Esophagus muscularis mucosa (tissue), 4 donors: ENCODE measurements at places on chromosomes 6 and 20. TPM values are rescaled to one million over a fixed set of nuclear protein-coding genes. Genes with fewer than 3 reads are reported as not detected.

GRCh38 chr20:22740829-22741228 is 156.5 kb upstream of the FOXA2 start:
- no peaks in the 10 kb centered on the region for H3K27me3 ChIP-seq
- peaks cover 8% of the 10 kb centered on the region for H3K4me1 ChIP-seq
- no peaks in the 10 kb centered on the region for H3K36me3 ChIP-seq
- no peak overlapping the region for H3K4me3 ChIP-seq
- DNase-seq: no peak

DNA sequence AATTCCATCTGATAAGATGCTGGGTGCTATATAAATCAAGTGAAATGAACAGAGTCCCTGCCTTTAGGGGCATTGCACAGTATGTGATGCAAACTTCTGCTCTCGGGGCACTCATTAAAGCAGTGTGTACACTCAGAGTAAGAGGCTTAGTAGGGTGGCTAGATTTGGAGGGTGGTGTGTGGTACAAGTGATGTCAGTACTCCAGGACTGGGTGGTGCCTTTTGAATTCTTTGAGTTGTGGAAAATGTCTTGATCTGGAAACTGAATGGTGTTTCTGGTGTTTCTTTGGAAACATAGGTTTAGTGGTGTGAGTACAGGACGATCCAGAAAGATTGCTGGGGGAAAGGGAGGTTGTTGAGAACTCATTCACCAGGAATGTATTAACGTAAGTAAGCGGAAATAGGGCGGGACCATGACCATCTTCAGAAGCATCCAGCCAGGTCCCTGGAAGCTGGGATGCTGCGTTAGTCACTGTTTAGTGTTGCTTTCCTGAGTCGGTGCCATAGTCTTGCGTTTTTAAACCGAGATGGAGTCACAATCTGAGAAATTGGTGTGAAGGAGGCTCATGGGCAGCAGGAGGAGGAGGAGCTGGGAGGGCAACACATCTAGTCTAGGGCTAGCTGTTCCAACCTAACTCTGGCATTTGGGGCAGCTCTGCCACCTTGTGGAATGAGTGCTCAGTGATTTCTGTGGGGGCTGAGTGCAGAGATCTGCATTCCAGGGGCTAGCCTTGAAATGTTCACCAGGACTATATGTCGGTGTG is 70.3 kb downstream of the SCAND1 start:
- H3K27me3 ChIP-seq: no peaks in the 10 kb centered on the region
- H3K4me3 ChIP-seq: peak overlapping the region; percentile 29
- H3K27ac ChIP-seq: peak overlapping the region; percentile 82
- H3K4me1 ChIP-seq: peaks cover 27% of the 10 kb centered on the region

GRCh38 chr20:51085769-51086168 is 62.9 kb upstream of the KCNG1 start:
- no peak overlapping the region for H3K27ac ChIP-seq
- H3K4me1 ChIP-seq: peaks cover 2% of the 10 kb centered on the region
- H3K27me3 ChIP-seq: peaks cover 49% of the 10 kb centered on the region
- no peaks in the 10 kb centered on the region for H3K36me3 ChIP-seq
- no peak overlapping the region for H3K4me3 ChIP-seq
- DNase-seq: no peak

- H3K27ac ChIP-seq: peak overlapping the region; percentile 3
- no peak for DNase-seq
- H3K4me1 ChIP-seq: peaks cover 19% of the 10 kb centered on the region
- no peaks in the 10 kb centered on the region for H3K27me3 ChIP-seq
- no peaks in the 10 kb centered on the region for H3K36me3 ChIP-seq
Observed at GRCh38 chr6:14638906-14639761, 521.6 kb downstream of the CD83 start.

DNA sequence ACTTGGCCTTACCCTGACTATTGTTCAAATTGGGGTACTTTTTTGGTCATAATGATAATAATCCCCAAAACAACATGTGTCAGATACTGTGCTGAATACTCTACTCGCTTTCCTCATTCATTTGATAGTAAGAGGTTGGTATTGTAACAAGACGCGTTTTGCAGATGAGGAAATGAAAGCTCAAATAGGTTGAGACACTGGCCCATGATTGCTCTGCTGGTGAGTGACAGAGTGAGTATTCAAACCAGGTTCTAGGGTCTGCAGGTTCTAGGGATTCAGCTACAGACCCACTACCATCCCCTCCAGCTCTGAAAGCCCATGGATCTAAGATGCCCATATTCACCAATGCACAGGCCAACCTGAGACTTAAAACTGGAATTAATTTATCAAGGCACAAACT is 1.3 kb upstream of the ENPP4 start:
- H3K36me3 ChIP-seq: no peaks in the 10 kb centered on the region
- no peak overlapping the region for H3K4me3 ChIP-seq
- H3K27me3 ChIP-seq: no peaks in the 10 kb centered on the region
- H3K27ac ChIP-seq: no peak overlapping the region
- H3K4me1 ChIP-seq: peaks cover 24% of the 10 kb centered on the region

DNA sequence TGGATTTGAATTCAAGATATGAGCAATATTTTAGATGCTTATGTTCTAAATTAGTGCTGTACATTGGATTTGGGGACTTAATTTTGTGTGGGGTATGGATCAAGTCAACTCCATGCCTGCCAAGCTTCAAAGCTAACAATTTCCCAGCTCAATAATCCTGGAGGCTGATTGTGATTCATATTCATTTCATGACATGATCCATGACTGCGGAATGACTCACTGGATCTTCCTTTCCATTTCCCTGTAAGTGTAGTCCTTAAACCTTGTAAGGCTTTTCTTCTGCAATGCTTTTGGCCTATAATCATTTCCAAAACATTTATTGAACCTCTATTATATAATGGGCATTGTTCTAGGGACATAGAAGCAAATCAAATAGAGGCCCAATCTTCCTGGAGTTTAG is 44.7 kb upstream of the CCN2 start:
- H3K27ac ChIP-seq: no peak overlapping the region
- no peaks in the 10 kb centered on the region for H3K27me3 ChIP-seq
- peaks cover 8% of the 10 kb centered on the region for H3K4me1 ChIP-seq
- no peaks in the 10 kb centered on the region for H3K36me3 ChIP-seq
- no peak for DNase-seq
- H3K4me3 ChIP-seq: no peak overlapping the region

GRCh38 chr6:89301586-89302194 is 13.4 kb downstream of the GABRR2 start:
- H3K4me1 ChIP-seq: peaks cover 17% of the 10 kb centered on the region
- peak; percentile 80 for DNase-seq
- H3K27ac ChIP-seq: no peak overlapping the region
- no peaks in the 10 kb centered on the region for H3K27me3 ChIP-seq
- no peaks in the 10 kb centered on the region for H3K36me3 ChIP-seq
- no peak overlapping the region for H3K4me3 ChIP-seq

GRCh38 chr6:16223362-16223761 is 15.0 kb upstream of the GMPR start:
- H3K27ac ChIP-seq: no peak overlapping the region
- no peak for DNase-seq
- H3K4me3 ChIP-seq: no peak overlapping the region
- H3K4me1 ChIP-seq: no peaks in the 10 kb centered on the region

Gene MYBL2
- 0.33 TPM for total RNA-seq

Gene ARHGAP40
- total RNA-seq: not detected

Gene IL17A
- not detected for total RNA-seq

Gene EDEM2
- total RNA-seq: 14.7 TPM

Gene TPD52L1
- total RNA-seq: 38.1 TPM
